Esophagus mucosa (tissue), 1 donor: ENCODE measurements at places on chromosomes 7 and 10.

DNA sequence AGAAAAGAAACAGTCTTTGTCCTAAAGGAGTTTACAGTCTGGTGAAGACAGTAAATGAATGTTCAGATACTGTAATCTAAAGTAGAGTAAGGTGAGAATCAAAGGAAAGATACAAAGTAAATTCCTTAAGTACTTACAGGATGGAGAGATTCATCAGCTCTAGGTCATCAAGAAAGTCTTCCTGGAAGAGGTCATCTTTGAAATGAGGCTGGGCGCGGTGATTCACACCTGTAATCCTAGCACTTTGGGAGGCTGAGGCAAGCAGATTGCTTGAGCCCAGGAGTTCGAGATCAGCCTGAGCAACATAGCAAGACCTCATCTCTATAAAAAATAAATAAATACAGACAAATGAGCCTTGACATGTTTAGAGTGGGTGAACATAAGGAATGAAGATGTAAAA, 18.3 kb downstream of the FHIP2A start:
- no peak for ATAC-seq

DNA sequence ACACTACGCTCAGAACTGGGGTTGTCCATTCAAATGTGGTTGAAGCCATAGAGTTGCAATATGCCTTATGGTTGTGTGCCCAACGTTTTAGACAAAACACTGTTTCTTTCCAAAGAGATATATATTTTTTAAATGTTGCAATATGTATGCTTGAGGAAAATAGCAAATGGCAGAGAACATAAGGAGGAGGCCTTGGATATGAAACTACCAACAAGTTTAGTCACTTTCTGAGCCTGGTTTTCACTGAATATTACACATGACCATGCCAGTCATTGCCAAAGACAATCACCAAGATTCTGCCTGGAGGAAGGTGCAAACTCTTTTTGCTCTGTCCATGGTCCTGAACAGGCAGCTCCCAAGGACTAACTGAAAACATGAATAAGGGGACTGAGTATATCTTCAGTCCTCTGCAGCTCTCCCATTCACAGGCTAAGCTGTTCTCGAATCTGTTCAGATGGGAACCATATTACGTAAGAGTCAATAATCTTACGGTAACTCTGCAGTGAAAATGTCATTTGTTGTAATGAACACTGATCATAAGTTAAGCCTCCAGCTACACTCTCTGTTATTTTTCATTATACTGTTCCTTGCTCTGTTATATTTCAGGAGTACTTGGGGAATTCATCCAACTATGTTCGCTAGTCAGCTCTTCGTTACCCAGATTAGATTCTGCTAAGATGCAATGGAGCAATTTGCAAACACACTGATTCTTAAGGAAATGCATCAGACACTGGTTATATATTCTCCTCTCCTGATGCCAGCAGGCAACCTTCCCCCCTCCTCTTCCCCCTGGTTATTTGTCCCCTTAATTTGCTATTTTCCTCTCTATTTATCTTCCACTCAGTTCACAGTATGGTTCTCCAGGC, 90.7 kb upstream of the C1QL3 start:
- ATAC-seq: no peak

DNA sequence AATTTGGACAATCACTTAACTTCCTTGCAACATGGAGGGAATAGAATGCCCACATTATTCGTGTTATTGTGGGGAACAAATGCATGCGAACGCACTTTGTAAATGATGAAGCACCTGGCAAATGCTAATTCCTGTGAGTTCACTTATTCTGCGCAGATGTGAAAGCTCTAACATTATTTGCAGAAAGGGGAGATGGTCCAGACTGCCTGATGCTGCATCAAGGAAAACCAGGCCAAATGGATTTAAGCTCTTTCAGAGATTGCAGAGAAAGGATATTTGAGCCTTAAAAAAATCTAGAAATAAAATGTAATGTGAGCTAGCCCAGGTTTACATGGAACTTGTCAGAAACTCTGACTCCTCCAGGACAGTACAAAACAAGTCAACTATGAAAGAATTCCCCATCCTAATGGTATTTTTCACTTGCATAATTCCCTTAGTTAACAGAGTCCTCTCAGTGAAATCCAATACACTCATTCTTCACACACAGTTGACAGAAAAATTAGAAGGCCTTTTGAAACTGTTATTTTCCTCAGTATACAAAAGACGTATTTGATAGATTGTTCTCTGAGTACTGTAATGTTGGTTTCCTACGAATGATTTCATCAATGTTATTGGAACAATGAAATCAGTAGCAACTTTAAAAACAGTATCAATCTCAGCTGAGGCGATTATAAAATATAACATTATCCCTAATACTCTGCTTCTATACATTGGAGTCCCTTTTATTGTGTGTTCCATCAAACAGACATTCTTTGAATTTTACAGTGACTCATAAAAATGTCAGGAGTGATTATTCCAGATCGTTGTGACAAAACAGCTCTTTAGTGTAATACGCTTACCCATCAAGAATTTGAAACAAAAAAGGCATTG, 136.3 kb upstream of the ANK3 start:
- ATAC-seq: no peak

DNA sequence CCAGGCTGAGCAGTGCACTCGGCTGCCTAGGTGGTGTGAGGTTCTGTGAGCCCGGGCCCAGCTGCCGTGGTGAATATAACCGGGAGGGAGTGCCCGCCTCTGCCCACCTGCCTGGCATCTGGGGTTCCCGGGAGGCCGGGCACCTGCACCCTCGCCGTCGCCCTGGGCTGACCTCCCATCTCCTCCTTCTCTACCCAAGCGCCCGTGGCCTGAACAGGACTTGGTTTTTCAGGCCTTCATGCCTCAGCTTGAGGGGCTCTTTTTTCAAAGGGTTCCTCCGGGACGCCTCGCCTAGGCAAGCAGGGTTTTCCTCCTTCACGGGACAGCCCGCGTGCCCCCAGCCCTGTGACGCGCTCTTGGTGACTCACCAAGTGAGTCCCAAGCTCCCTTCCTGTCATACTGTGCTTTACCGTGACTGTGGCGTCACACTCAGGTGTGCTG, 9.9 kb downstream of the INPP5A start:
- ATAC-seq: peak; percentile 61

GRCh38 chr10:46787321-46787615, 124.0 kb upstream of the PTPN20 start:
- peak; percentile 66 for ATAC-seq

GRCh38 chr7:37921876-37922275, 1.4 kb downstream of the EPDR1 start:
- ATAC-seq: no peak

- no peak for ATAC-seq
Measured at GRCh38 chr7:21064698-21065648, 278.3 kb upstream of the SP8 start.

GRCh38 chr10:101290881-101291280, 61.6 kb upstream of the LBX1 start:
- no peak for ATAC-seq

GRCh38 chr7:47669178-47669891, 87.4 kb upstream of the TNS3 start:
- peak; percentile 93 for ATAC-seq

GRCh38 chr10:32031424-32031823, 24.8 kb downstream of the KIF5B start:
- no peak for ATAC-seq

GRCh38 chr7:92625617-92626016, 35.4 kb upstream of the FAM133B start:
- ATAC-seq: peak; percentile 87

GRCh38 chr10:132364594-132364970, 32.4 kb upstream of the PWWP2B start:
- ATAC-seq: no peak

- no peak for ATAC-seq
Measured at GRCh38 chr10:131881104-131881880, 19.5 kb upstream of the PPP2R2D start.

DNA sequence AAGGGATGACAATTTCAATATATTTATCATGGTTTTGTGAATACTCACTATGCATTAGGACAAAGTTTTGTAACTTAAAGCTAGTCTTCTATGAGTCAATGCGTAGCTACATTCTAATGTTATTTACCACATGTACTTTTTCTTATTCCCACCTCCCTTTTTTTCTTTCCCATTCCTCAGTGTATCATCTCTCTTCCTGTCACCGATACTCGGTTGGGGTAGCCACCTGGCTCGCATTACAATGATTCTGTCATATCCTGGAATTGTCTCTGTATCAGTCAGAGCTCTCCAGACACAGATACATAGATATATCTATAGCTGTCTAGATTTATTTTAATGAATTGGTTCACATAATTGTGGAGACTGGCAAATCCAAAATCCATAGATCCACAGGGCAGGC, 9.8 kb upstream of the RALA start:
- ATAC-seq: no peak

- ATAC-seq: no peak
Measured at GRCh38 chr7:130622866-130623265, 45.7 kb downstream of the COPG2 start.

DNA sequence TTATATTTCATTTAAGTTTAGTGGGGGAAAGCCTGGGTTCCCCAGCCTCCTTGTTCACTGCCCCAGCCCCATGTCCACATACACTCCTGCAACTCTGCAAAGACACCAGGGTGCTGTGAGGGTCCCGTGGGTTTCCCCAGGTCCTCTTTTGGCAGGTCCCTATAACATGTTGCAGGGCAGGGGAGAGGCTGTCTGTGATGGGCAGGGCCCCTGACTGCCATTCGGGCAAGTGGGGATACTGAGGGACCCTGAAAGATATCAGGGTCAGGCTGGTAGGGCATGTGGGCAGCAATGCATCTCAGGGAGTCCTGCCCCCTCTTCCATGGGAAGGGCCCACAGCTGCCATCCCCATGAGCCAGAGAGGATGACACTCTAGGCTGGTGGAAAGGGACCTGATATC, 28.4 kb downstream of the RASGEF1A start:
- ATAC-seq: no peak

GRCh38 chr10:77507291-77507880, 130.2 kb downstream of the KCNMA1 start:
- no peak for ATAC-seq

DNA sequence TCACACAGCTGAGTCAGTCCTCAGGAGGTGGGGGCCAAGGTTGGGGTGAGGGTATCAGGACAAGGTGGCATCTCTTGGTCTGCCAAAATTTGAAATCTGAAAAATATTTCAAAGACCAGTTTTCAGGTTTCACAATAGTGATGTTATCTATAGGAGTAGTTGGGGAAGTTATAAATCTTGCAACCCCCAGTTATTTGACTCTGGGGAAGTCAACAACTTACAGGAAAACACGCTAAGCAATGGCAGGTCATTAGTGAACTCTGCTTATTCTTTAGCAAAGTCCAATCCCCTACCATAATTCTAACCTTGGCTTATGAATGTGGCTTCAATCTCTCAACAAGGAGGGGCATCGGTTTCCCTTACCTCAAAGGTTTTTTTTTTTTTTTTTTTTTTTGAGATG, 94.9 kb downstream of the MARCHF5 start:
- ATAC-seq: no peak

DNA sequence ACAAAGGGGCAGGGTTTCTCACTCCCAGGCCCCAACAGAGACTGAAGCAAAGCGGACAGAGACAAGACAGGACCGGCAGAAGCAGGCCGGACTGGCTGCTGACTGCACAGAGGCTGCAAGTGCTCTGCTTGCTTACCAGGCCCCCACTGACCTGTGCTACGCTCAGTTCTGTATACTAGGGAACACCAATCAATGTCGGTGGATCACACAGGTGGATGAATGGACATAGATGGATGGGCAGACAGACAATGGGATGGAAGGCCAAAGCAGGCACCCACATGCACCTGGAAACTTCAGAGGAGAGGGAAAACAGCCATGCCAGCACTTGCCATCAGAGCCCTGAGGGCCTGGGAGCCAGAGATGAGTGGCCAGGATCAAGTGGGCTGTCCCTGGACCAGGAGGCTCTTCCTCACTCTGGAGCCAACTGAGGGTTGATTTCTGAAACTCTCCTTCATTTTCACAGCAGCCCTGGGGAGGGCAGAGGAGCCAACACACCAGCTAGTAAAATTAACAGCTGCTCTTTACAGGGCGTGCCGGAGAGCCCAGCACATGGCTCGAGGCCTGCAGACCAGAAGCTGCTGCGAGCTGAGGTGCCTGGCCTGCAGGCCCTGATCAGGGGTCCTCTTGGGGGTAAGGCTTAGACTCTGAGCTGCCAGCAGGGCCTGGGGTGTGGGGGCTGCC, 243.6 kb downstream of the KCNMA1 start:
- peak; percentile 56 for ATAC-seq

GRCh38 chr7:84194484-84195271, at the start of gene SEMA3A:
Gene SEMA3A (minus strand): TSS chr7:84194789. CDS start chr7:84194586, 203 bp downstream.
- peak; percentile 32 for ATAC-seq

DNA sequence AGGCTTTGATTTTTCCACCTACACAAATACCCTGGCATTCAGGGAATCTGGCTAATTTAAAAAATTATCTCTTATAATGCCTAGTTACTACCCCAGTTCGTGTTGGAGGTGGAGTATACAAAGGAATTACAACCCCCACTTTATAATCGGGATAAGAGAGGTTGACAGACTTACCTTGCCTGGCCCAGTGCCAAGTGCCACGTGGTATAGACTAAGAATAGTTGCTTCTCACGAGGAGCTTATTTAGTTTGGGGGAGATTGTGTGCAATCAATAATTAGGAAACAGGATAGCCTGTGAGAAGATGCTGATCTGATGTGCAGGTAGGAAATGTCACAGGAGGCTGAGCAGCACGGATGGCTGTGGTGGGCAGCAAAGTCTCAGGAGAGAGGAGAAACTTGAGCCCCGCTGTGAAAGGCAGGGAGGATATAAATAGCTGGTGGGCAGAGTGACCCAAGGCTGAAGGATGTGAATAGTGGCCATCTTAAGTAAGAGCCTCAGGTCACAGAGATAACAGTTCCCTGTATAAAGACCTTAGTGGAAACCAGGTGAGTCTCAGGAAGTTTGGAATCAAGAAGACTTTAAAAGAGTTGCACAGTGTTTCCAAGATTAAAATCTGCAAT, 11.3 kb upstream of the ATXN7L1 start:
- no peak for ATAC-seq

- ATAC-seq: no peak
Measured at GRCh38 chr7:84264396-84264795, 69.8 kb upstream of the SEMA3A start.

- ATAC-seq: no peak
Measured at GRCh38 chr10:31635009-31635408, 293.6 kb downstream of the ARHGAP12 start.

- no peak for ATAC-seq
Measured at GRCh38 chr7:148485618-148486017, 104.9 kb upstream of the C7orf33 start.

GRCh38 chr7:45155941-45156340, 1.6 kb upstream of the RAMP3 start:
- no peak for ATAC-seq

DNA sequence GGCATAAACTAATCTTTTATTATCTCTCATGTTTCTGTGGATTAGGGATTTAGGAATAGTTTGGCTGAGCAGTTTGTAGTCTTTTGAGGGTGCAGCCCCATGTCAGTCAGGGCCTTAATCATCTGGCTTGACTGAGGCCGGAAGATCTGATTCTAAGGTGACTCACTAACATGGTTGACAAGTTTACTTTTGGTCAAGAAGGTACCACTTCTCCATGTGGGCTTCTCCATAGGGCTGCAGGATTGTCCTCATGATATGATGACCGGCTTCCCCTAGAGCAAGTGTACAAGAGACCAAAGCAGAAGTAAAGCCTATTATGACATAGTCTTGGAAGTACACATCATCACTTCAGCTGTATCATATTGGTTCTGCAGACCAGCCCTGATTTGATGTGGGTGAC, 45.9 kb upstream of the OIT3 start:
- peak; percentile 60 for ATAC-seq
